ENCODE measurements at places on chromosomes 11 and 22.

GRCh38 chr22:41367039-41367679, 14.6 kb upstream of the TEF start:
- DNase-seq: no peak

DNA sequence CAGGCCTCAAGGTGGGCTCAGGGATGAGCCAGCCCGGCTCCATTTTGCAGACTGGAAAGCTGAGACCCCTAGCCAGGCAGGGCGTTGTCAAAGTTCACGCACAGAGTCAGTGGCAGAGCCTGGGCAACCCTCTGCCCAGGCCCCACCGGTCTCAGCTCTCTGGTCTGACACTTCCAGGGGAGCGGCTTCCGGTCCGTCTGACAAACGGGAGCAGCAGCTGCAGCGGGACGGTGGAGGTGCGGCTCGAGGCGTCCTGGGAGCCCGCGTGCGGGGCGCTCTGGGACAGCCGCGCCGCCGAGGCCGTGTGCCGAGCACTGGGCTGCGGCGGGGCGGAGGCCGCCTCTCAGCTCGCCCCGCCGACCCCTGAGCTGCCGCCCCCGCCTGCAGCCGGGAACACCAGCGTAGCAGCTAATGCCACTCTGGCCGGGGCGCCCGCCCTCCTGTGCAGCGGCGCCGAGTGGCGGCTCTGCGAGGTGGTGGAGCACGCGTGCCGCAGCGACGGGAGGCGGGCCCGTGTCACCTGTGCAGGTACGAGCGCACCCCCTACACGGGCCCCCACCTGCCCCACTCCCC, 36.0 kb downstream of the CD6 start:
- DNase-seq: no peak

- no peak for DNase-seq
Observed at GRCh38 chr11:17185938-17186337, 21.8 kb downstream of the PIK3C2A start.

DNA sequence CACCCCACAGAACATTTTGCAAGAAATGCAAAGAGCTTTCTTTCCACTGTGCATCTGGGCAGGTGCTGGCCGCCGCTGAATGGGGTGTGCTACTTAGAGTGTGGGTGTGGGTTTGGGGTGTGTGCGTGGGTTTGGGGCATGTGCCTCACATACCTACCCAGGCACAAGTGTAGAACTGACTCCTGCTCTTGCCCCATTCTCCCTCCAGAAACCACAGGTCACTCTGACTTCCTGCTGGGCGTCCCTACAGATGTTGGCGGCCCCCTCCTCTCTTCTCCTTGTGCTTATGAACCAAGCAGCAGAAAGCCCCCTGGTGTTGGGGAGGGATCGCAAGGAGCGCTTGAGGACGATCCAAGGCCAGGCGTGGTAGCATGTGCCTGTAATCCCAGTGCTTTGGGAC, 63.9 kb downstream of the GRIK4 start:
- DNase-seq: no peak

DNA sequence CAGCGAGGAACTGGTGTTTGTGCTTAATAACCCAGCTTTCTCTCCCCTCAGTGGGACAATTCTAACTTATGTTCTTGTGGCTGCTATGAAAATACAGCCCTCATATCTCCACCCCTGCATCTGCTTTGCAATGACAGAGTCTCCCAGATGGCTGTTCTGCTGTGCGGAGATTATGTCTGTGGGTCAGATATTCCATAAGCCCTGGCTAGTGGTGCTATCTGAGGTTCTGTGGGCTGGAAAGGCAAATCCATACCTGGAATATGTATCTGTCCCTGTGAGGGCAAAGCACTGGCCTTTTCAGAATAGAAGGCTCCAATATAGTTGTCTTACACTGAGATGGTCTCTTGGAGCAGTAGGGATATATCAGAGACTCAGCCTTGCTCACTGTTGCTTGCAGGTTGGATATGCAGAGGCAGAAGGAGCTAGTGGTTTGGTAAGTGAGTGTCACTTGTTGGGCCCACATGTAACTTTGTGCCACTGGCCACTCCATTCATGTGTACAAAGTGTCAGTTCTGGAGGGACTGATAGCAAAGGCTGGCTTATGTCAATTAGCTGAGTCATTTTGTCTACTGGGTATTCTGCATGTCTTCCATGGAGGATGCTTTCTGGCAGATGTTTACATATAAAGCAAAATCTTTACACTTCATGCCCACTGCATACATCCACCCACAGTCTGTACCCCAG, 246.6 kb downstream of the FAM76B start:
- no peak for DNase-seq

GRCh38 chr11:84261707-84262106, 975.5 kb upstream of the CCDC90B start:
- DNase-seq: no peak

DNA sequence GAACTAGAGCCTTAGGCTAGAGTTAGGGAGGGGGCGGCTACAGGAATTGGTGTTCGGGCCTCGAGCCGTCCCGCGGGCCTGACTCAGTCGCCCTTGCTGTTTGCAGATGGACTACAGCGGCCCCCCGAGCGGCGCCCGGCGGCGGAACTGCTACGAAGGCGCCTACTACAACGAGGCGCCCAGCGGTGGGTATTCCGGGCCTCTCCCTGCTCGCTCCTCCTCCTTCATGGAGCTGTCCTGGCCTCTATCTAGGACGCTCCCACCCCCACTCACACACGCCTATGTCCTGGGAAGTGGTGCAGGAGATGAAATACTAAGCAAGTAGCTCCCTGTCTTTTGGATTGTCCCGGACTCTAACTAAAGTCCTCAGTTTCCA, 1.4 kb downstream of the MYOD1 start:
- DNase-seq: no peak

GRCh38 chr11:131486100-131486499, 115.7 kb downstream of the NTM start:
- no peak for DNase-seq

DNA sequence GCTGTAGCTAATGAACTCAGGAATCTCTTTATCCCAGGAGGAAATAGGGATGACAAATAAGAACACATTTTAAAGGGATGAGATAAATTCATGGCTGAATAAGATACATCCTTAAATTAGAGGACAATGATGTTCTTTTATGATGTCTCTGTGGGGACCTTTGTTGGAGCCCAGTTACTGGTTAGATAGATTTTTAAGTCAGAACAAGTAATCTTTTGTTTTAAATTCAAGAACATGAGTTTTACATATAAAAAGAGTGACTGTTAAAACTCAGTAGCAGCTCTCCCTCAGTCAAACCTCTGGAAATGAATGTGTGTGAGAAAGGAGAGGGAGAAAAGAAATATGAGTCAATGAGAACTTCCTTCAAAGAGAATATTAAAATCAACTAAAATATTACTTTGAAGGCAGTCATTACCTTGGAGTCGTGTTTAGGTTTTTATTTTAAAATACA, 241.6 kb downstream of the SWAP70 start:
- DNase-seq: no peak

DNA sequence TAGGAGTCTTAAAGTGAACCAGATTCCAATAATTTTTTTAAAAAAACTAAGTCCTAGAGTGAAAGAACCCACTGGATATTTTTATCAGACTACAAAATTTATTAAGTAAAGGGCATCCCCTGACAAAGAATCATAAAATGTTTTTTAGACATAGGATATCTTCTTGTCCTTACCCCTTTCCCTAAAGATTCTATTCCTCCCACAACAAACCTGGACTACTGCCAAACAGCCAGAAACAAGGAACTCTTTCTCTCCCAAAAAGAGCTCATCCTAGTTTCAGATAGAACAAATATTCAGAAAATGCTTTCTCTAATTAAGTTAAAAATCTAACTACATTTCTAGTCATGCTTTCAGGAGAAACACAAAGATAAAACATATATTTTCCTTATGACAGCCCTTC, 327.1 kb downstream of the FAM181B start:
- DNase-seq: no peak

DNA sequence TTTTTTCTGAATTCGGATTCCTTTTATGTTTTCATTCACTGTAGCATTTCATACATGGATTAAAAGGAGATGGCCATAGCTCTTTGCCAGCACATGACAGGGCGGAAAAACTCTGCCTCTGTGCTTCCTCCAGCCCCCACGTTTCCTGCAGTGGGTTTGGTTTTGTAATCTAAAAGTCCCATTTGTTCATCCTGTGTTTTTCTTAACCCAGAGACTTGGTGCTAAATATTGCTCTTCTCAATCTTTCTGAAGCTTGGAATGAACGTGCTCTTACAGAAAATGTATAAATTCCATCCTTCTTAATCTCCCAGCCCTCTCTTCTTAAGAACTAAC, 89.9 kb downstream of the PPP6R3 start:
- no peak for DNase-seq

DNA sequence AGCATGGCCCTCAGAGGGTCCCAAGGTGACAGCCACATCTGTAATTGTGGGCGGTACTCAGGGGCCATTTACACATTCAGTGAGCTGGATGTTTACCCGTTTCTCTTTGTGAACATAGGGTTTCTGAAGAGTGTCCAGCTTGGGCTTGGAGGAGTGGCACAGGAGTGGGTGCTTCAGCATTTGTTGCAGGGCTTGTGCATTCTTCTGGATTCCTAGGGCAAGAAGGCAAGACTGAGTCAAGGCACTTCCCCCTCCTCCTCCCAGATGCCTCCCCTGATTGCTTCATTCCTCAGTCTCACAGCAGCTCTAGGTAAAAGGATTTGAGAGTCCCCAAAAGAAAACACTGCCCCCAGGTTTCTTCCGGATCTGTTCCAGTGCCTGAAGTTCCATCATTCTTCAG, 95.4 kb downstream of the RNF169 start:
- no peak for DNase-seq

DNA sequence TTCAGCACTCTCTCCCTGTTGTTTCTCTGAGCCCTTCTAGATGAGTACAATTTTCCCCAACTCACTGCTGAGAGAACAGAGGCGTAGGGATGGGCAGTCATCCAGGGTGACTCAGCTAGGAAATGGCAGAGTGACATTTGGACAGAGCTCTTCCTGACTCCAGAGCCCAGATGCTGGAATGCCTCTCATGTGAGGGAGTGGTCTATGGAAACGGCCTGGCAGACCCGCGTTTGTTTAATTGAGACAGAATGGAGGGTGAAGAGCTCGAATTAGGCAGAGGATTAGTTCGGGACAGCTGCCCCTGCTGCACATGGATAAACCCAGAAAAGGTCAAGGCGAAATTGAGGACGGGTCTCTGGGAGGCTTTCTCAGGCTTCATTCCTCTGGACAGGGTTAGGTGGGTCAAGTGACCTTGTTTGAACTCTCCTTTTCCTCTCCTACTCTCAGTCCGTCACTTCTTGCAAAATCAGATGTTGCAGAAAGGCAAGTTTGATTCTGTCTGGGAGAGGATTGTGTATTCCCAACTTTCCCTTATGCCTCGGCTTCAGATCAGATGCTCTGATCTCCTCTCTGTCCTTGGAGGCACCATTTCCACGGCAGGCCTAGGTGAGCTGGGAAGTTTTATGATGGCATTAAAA, 7.6 kb upstream of the LMO2 start:
- DNase-seq: no peak

DNA sequence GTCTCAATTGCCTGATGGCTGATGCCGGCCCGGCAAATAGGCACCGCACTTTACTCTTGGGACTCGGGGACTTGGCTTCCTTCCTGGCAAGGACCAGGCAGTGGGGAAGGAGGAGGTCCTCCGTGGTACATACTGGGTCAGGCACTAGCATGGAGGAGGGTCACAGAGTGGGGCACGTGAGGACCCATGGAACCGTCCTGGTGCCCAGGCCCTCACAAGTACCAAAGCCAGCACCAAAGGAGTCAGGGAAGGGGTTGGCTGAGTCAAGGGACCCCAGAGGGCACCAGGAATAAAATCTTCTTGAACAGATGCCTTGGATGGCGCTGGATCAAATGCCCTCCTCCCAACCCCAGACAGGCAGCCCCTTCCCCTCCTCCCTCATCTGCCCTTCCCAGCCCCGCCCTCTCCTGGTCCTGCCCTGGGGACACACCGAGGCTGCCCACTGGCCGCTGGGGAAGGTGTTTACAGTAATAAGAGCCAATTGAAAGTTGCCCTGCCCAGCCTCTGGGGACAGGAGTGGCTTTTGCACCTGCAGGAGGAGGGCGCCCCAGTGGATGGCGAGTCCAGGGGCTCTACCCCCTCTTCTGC, 5.6 kb upstream of the CARNS1 start:
- no peak for DNase-seq

GRCh38 chr11:48074425-48075181, 94.2 kb downstream of the PTPRJ start:
- no peak for DNase-seq

DNA sequence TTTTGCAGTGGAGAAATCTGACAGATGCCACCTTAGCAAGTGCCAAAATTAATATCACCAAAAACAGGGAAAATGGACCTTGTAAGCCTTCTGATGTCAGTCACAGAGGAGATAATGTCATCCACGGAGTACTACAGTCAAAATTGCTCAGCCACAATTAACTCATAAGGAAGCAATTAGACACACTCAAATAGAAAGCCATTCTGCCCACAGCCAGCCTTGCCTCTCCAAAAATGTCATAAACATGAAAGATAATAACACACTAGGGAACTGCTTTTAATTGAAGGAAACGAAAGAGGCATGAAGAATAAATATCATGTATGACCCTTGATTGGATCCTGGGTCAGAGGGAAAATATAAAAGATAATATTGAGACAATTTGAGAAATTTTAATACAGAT, 505.6 kb upstream of the API5 start:
- no peak for DNase-seq

GRCh38 chr22:39466228-39467006, 9.6 kb downstream of the MGAT3 start:
- no peak for DNase-seq

- DNase-seq: no peak
Observed at GRCh38 chr11:58301576-58301975, 33.5 kb upstream of the OR10W1 start.

GRCh38 chr11:107413352-107413751, 44.3 kb downstream of the CWF19L2 start:
- no peak for DNase-seq

GRCh38 chr11:47765086-47765485, 2.1 kb downstream of the FNBP4 start:
- no peak for DNase-seq

All from T-helper 1 cell (primary cell).